Prostate gland (tissue), 2 donors: ENCODE measurements at places on chromosomes 1 and 21. TPM values are rescaled to one million over a fixed set of nuclear protein-coding genes. Genes with fewer than 3 reads are reported as not detected.

GRCh38 chr1:161019751-161020495 lies 1.0 kb downstream of the F11R start:
- peak; percentile 61 for DNase-seq
- no peaks in the 10 kb centered on the region for H3K27me3 ChIP-seq
- peak overlapping the region; percentile 84 for H3K27ac ChIP-seq
- H3K4me3 ChIP-seq, result peak overlapping the region; percentile 68
- H3K4me1 ChIP-seq, result no peaks in the 10 kb centered on the region

DNA sequence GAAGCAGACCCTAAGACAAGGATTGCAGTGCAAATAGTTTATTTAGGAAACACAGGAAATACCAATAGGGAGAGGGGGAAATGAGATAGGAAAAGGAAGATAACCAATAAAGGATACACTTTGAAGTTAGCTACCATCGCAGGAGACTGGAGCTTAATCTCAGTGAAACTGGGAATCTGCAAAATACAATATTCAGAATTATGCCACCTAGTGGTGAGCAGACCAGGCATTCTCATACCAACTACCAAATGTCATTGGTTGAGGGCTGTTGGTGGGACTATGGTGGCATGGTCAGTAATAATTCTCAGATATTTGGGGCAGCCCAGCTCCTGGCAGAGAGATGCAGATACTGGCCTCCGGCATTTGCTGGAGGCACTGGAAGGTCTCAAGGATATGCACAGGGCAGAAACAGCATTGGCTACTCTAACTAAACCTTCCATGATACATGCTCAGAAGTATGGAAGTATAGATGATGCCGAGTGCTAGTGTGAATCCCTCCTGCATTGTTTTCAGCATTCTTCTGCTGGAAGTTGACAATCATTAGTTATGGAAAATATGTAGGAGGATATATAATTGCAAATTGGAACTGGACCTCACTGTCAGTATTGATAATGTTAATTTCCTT lies 11.8 kb upstream of the ZFP69B start:
- no peaks in the 10 kb centered on the region for H3K4me1 ChIP-seq
- no peak for DNase-seq
- H3K36me3 ChIP-seq, result no peaks in the 10 kb centered on the region
- no peak overlapping the region for H3K4me3 ChIP-seq
- H3K27me3 ChIP-seq, result no peaks in the 10 kb centered on the region
- H3K27ac ChIP-seq, result no peak overlapping the region

DNA sequence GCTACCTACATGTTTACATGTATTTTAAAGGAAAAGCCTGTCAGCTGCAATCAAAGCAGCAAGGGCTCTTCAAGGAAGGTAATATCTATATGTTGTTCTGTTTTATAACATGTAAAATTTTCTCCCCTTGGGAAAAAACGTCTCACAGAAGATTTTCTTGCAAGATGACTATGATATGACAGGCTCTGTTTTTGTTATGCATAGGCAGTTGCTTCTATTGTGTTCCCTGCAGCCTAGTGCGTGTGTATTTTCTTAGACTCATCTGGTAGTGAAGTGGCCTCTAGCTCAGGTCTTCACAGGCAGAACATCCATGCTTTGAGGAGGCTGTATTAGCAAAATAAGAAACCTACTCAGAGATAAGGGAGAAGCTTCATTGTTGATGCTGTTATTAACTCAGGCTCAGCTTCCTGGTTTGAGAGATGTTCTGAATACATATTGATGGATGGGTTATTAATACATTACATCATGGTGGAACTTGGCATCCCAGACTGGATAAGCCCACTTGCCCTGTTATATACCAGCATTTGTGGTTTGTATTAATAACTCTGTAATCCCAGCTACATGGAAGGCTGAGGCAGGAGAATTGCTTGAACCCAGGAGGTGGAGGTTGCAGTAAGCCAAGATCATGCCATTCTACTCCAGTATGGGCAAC lies 35.8 kb downstream of the LAMC1 start:
- H3K4me1 ChIP-seq, result no peaks in the 10 kb centered on the region
- no peaks in the 10 kb centered on the region for H3K36me3 ChIP-seq
- H3K27me3 ChIP-seq, result no peaks in the 10 kb centered on the region
- DNase-seq, result no peak

DNA sequence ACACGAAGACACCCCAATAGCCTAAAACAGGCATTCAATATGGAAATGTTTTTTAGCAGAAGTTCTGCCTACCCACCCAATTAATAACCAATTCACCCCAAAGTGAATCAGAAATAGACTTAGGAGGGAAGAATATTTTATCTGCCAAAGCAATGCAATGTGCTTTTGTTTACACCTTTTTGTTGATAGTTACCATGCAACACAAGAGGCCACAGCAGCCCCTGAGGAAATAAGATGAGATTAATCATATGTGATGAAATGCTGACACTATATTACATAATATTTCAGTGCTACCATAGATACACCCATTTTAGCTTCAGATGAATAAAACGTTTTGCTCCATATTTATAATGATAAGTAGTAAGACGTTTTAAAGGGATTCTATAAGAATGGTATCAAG lies 60.9 kb upstream of the RGS2 start:
- no peak overlapping the region for H3K27ac ChIP-seq
- H3K4me3 ChIP-seq, result no peak overlapping the region
- H3K4me1 ChIP-seq, result no peaks in the 10 kb centered on the region
- no peaks in the 10 kb centered on the region for H3K27me3 ChIP-seq
- H3K36me3 ChIP-seq, result no peaks in the 10 kb centered on the region

GRCh38 chr1:13929313-13929712 lies 229.3 kb downstream of the PRDM2 start:
- no peak overlapping the region for H3K4me3 ChIP-seq
- H3K27ac ChIP-seq, result no peak overlapping the region
- no peaks in the 10 kb centered on the region for H3K36me3 ChIP-seq

The OR2L2 gene
- total RNA-seq, result not detected

DNA sequence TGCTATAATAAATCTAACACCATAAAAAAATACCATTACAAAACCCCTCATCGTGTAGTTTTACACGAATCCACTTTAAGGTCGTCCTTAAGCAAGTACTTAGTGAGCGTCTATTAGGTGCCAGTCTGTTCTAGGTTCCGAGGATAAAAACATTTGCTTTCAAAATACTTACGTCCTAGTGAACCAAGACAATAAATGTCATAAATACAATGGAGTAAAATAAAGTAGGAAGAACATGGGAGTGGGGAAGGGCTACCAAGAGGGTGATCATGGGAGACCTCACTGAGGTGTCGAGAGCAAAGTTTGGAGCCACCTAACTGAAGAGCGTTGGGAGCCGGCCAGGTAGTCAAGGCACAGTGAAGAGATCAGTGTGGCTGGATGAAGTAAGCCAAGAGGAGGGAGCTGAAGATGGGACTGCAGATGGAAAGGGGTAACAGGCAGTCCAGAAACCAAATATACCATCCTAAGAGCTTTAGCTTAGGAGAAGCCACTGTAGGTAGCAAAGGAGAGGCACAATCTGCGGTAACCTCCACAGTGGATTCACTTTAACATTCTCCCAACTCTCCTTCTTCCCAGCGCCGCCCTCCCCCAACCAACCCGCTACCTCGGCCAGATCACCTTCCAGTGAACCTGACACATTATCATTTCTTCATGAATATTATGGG lies 684 bp downstream of the LTN1 start:
- peak overlapping the region; percentile 75 for H3K27ac ChIP-seq
- DNase-seq, result peak; percentile 10
- H3K4me1 ChIP-seq, result no peaks in the 10 kb centered on the region

GRCh38 chr1:66346057-66346795 lies 187.7 kb upstream of the SGIP1 start:
- no peak overlapping the region for H3K4me3 ChIP-seq
- no peaks in the 10 kb centered on the region for H3K27me3 ChIP-seq
- DNase-seq, result no peak
- H3K4me1 ChIP-seq, result no peaks in the 10 kb centered on the region

- H3K36me3 ChIP-seq, result no peaks in the 10 kb centered on the region
- H3K27me3 ChIP-seq, result no peaks in the 10 kb centered on the region
- H3K27ac ChIP-seq, result no peak overlapping the region
- no peak for DNase-seq
Observed at GRCh38 chr1:43824795-43825194, 108.8 kb upstream of the ARTN start.

- no peaks in the 10 kb centered on the region for H3K4me1 ChIP-seq
- H3K27ac ChIP-seq, result no peak overlapping the region
- H3K4me3 ChIP-seq, result no peak overlapping the region
Observed at GRCh38 chr1:101308935-101309333, 72.1 kb downstream of the S1PR1 start.

The TCEA3 gene
- 65.2 TPM for total RNA-seq

- H3K36me3 ChIP-seq, result no peaks in the 10 kb centered on the region
- no peak overlapping the region for H3K4me3 ChIP-seq
- peak; percentile 61 for DNase-seq
- H3K4me1 ChIP-seq, result peaks cover 4% of the 10 kb centered on the region
- no peaks in the 10 kb centered on the region for H3K27me3 ChIP-seq
Observed at GRCh38 chr21:34745557-34746255, 76.9 kb downstream of the CLIC6 start.

DNA sequence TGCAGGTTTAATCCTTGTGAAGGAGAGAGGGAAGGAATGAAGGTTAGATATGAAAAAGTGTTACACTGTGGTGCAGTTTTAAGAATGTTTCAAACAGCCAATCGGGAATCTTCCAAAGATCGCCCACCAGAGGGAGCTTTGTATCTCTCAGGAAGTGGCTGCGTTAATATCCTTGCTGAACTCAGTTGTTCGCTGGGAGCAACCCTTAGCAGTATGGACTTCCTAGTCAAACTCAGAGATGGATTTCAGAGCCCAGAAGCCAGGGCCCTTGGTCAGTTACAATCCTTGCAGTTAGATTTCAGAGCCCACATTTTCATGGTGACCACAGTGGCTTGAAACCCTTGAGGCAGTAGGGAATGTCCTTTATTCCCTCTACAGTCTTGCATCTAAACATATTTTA lies 136.2 kb downstream of the NTNG1 start:
- no peaks in the 10 kb centered on the region for H3K36me3 ChIP-seq
- DNase-seq, result peak; percentile 5
- H3K27ac ChIP-seq, result no peak overlapping the region

The AIRE gene
- not detected for total RNA-seq

DNA sequence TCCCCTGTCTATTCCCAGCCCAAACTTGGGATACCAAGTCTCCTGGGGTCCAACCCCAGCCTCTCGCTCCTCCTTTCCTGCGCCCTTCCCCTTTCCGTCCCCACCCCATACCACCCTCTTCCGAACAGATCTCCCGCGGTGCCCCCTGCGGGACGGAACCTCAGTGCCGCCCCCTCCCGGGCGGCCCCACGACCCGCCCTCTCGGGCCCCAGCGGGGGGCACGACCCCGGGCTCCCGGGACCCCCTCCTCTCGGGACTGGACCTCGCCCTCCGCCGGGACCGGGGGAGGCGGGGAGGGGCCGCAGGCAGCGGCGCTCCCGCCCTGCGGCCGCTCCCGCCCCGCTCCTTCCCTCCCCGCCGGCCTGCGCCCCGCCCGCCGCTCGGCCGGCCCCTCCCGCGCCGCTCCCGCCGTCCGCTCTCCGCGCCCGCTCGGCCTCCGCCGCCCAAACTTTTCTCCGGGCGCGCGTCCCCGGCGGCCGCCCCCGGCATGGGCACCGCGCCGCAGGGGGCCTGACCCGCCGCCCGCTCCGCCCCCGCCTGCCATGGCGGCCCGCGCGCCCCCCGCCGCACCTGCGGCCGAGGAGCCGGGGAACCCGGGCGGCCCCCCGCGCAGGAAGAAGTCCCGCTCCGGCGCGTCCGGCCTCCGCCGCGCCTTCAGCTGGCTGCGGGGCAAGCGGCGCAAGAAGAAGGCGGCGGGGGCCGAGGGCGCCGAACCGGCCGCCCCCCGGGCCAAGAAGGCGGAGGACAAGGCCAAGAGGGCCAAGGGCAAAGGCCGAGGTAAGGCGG lies 39.0 kb upstream of the SYNC start:
- H3K4me1 ChIP-seq, result peaks cover 7% of the 10 kb centered on the region
- H3K27ac ChIP-seq, result peak overlapping the region; percentile 96
- no peak for DNase-seq
- H3K27me3 ChIP-seq, result no peaks in the 10 kb centered on the region
- H3K36me3 ChIP-seq, result no peaks in the 10 kb centered on the region

The RERE gene
- 207 TPM for total RNA-seq

DNA sequence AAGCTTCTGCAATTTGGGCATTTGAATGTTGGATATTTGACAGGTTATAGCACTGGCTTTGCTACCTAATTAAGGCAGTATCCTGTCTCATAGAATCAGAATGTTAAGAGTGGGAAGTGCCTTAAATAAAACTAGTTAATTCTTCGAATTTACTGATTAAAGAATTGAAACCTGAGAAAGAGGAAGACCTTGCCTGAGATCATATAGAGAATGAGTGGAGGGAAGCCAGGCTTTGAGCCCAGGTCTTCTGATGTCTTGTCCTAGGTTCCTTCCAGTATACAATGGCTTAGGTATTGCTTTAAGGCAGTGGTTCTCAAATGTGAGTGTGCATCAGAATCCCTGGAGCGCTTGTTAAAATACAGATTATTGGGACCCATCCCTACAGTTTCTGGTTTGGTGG lies 20.9 kb upstream of the SH3BGRL3 start:
- H3K36me3 ChIP-seq, result no peaks in the 10 kb centered on the region
- H3K27ac ChIP-seq, result no peak overlapping the region
- no peak for DNase-seq
- H3K4me1 ChIP-seq, result no peaks in the 10 kb centered on the region

- no peak overlapping the region for H3K27ac ChIP-seq
- no peaks in the 10 kb centered on the region for H3K27me3 ChIP-seq
- no peaks in the 10 kb centered on the region for H3K36me3 ChIP-seq
- no peaks in the 10 kb centered on the region for H3K4me1 ChIP-seq
Observed at GRCh38 chr1:175674186-175674585, 69.2 kb downstream of the TNR start.

The PRAMEF18 gene
- total RNA-seq, result not detected

The AK5 gene
- 20.8 TPM for total RNA-seq

DNA sequence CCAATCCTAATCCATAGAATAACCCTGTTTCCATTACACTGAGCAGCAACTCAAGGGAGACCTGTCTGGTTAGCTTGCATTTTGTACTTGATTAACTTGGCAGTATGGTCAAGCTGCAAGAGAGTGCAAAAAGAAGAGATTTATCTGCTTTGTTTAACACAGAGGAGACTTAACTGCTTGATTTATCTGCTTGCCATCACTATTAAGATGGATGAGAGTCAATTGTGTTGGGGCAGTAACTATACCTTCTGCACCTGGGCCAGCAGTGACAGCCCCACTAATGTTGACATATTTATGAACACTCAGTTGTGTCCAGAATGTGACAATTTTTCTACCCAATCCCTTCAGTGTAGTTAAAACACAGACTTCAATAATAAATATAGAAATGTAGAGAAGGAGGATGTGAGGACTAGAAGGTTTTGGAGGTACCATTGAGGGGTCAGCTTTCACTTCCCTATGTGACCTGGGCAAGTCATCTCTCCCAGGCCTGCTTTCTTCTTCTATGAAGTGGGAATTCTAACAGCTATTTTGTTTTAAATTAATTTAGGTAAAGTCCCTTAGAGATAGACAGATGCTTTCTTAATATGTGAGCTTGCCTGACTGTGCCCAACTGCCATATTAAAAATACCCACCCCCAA lies 159.1 kb upstream of the KCNK2 start:
- H3K4me1 ChIP-seq, result no peaks in the 10 kb centered on the region
- DNase-seq, result no peak
- no peak overlapping the region for H3K27ac ChIP-seq
- H3K36me3 ChIP-seq, result no peaks in the 10 kb centered on the region
- no peak overlapping the region for H3K4me3 ChIP-seq

The LY9 gene
- 1.7 TPM for total RNA-seq

The ERICH3 gene
- not detected for total RNA-seq
